Cardiac ventricle fibroblast (primary cell): ENCODE measurements at places on chromosomes 2 and 18. TPM values are rescaled to one million over a fixed set of nuclear protein-coding genes. Genes with fewer than 3 reads are reported as not detected.

The NAT8 gene
- total RNA-seq: not detected in 2 replicates

The KIF1A gene
- not detected in 2 replicates for total RNA-seq

The GCG gene
- not detected in 2 replicates for total RNA-seq

The CDH20 gene
- total RNA-seq: 0.29 and 0.94 TPM in 2 replicates

The PFN4 gene
- total RNA-seq: 0.69 TPM in 1 of 2 replicates, not detected in the other

The GPR55 gene
- total RNA-seq: not detected in 2 replicates

The TM4SF20 gene
- total RNA-seq: not detected in 2 replicates

The KHK gene
- total RNA-seq: 1.1 TPM in 1 of 2 replicates, not detected in the other

The COL4A4 gene
- total RNA-seq: 32.8 and 35.2 TPM in 2 replicates

The SIX2 gene
- total RNA-seq: 130 and 146 TPM in 2 replicates

The WBP1 gene
- 46.9 and 49.3 TPM in 2 replicates for total RNA-seq

The TUBB8B gene
- total RNA-seq: 0.50 TPM in 1 of 2 replicates, not detected in the other

The SRD5A2 gene
- not detected in 2 replicates for total RNA-seq

The ALLC gene
- not detected in 2 replicates for total RNA-seq

The RAB6C gene
- not detected in 2 replicates for total RNA-seq

The COMMD1 gene
- 31.6 and 44.7 TPM in 2 replicates for total RNA-seq

The NEU4 gene
- total RNA-seq: not detected in 2 replicates

The RPRM gene
- total RNA-seq: not detected in 2 replicates

The HOXD4 gene
- total RNA-seq: 0.87 TPM in 1 of 2 replicates, not detected in the other

The IL37 gene
- not detected in 2 replicates for total RNA-seq

The EFR3B gene
- total RNA-seq: 0.24 and 0.50 TPM in 2 replicates

The SMARCAL1 gene
- total RNA-seq: 19.7 and 25.6 TPM in 2 replicates

The TANC1 gene
- total RNA-seq: 30.8 and 33.6 TPM in 2 replicates

The REG1B gene
- total RNA-seq: not detected in 2 replicates

The DNAH6 gene
- 0.10 TPM in 1 of 2 replicates, not detected in the other for total RNA-seq

The RTP5 gene
- not detected in 2 replicates for total RNA-seq

The ALPP gene
- total RNA-seq: not detected in 2 replicates

The SNTG2 gene
- 0.78 TPM in 1 of 2 replicates, not detected in the other for total RNA-seq

The SERPINB10 gene
- not detected in 2 replicates for total RNA-seq

The ELOA2 gene
- not detected in 2 replicates for total RNA-seq

The CPLX4 gene
- total RNA-seq: not detected in 2 replicates

The ALPG gene
- not detected in 2 replicates for total RNA-seq

The TSHZ1 gene
- total RNA-seq: 10.2 and 11.5 TPM in 2 replicates

The C2orf80 gene
- not detected in 2 replicates for total RNA-seq

The GLI2 gene
- 4.6 and 5.2 TPM in 2 replicates for total RNA-seq

The PRKAG3 gene
- total RNA-seq: 0.19 TPM in 1 of 2 replicates, not detected in the other

The LYPD1 gene
- not detected in 2 replicates for total RNA-seq

The PLGLB1 gene
- 0.25 and 2.0 TPM in 2 replicates for total RNA-seq

The MOB4 gene
- total RNA-seq: 20.1 and 26.8 TPM in 2 replicates

The RNF181 gene
- total RNA-seq: 148 and 182 TPM in 2 replicates

The EHD3 gene
- 4.2 and 5.8 TPM in 2 replicates for total RNA-seq

The TMEM17 gene
- 0.69 and 1.4 TPM in 2 replicates for total RNA-seq

The ANKRD30B gene
- total RNA-seq: not detected in 2 replicates

The TLX2 gene
- total RNA-seq: not detected in 2 replicates

The FHOD3 gene
- 0.10 TPM in 1 of 2 replicates, not detected in the other for total RNA-seq

The CHRND gene
- total RNA-seq: not detected in 2 replicates

The CASP10 gene
- total RNA-seq: 2.7 and 3.7 TPM in 2 replicates

The CFC1 gene
- total RNA-seq: not detected in 2 replicates

The PAX8 gene
- 1.9 and 3.0 TPM in 2 replicates for total RNA-seq

The MYO7B gene
- 0.06 TPM in 1 of 2 replicates, not detected in the other for total RNA-seq

The UGT1A4 gene
- total RNA-seq: 0.34 TPM in 1 of 2 replicates, not detected in the other

The MAP3K19 gene
- total RNA-seq: not detected in 2 replicates

The TWIST2 gene
- total RNA-seq: 94.5 and 105 TPM in 2 replicates

The STARD6 gene
- total RNA-seq: not detected in 2 replicates
